ENCODE measurements at places on chromosomes 11 and 22. TPM values are rescaled to one million over a fixed set of nuclear protein-coding genes. Genes with fewer than 3 reads are reported as not detected.

SAA4 gene
- not detected for total RNA-seq

CLMP gene
- total RNA-seq: 30.9 TPM

ZNF70 gene
- total RNA-seq: 9.0 TPM

CSRP3 gene
- 84.4 TPM for total RNA-seq

SPI1 gene
- total RNA-seq: 19.0 TPM

RAB3IL1 gene
- 22.1 TPM for total RNA-seq

APOL3 gene
- total RNA-seq: 20.4 TPM

MS4A3 gene
- 8.8 TPM for total RNA-seq

TRPM5 gene
- total RNA-seq: 1.1 TPM

DDT gene
- 293 TPM for total RNA-seq

All from metanephros (tissue), 2 donors.